ENCODE measurements at places on chromosomes 12 and 14. TPM values are rescaled to one million over a fixed set of nuclear protein-coding genes. Genes with fewer than 3 reads are reported as not detected.
A peak's percentile ranks its signal among the peaks of the same experiment; 100 is the strongest.

DNA sequence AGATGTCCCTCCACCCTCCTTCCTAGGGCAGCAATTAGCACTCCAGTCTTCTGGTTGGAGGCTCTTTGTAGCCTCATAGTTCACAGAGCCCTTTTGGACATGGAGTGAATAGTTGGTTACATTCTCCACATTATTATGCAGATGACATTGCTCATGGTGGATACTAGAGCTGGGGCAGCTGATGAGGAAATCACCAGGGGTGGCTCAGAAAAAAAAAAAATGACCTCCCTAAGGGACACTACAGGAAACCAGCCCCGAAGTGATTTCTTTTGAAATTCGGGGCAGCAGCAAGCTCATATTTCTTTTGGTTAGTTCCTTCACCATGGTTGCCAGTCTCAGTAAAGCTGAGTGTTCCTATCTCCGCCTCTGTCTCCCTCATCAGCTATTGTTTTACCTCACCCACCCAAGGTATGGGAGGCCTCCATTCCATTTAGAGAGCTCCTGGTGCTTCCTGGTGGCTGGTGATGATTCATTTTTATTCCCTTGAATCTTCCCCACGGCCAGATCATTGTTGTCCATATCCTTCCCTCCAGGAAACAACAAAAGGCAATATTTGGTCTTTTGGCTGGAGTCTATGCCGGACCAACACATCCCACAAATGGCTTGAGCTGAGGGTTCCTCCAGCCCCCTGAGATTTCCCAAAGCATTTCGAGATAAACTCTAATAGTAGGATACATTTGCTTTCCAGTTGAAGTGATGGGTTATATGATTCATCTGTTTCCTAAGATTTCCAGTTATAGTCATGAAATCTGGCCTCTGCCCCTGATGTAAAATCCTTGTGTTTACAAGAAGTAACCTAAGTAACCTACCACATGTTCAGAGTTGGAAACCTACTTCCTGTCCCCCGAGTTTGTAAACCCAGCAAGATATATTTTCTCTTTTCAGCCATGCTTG lies 56.2 kb upstream of the NID2 start:
- DNase-seq: no peak

The SLC10A1 gene
- total RNA-seq: not detected

The TTC6 gene
- 0.53 TPM for total RNA-seq

DNA sequence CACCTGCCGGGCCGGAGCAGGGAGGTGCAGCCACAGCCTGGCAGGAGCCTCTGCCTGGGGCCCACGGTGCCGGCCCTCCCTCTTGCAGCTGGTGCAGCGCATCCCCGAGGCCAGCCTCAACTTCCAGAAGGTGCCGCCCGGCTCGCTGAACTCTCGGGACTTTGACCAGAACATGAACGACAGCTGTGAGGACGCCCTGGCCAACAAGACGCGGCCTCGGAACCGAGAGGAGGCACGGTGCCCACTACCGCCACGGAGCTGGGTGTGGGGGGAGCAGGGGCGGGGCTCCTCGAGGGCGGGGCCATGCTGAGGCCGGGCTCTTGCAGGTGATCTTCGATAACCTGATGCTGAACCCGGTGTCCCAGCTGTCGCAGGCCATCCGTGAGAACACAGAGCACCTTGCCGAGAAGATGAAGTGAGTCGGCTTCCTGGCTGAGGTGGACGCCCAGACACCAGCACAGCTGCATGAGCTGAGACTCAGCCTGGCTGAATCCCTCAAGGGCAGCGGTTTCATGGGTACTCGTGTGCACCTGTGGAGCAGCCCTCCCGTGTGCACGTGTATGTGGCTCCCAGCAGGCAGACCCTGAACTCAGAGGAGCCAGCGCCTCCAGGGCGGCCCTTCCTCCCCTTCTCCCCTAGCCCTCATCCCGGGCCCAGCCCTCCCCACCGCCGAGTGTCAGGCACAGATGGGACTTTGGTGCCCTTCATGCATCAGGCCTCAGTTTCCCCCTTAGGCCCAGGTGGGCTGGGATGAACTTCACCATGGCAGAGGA lies 28.6 kb downstream of the CEP170B start:
- no peak for DNase-seq

DNA sequence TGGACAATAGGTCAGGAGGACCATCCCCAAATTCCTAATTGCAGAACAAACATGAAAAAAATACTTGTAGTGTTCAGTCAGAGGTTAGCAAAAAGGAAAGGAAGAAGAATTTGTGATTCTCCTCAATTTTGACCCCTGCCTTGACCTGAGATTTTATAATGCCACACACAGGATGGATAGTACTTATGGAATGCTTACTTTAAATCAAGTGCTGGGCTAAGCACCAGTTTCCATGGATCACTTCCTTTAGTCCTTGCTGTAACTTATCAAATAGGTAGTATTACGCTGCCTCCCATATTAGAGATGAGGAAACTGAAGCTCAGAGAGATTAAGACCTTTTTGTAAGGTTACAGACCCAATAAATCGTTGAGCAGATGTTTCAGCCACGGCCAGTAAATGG lies 81.2 kb upstream of the OVCH1 start:
- no peak for DNase-seq

The MMP19 gene
- total RNA-seq: 4.2 TPM

The PLEKHG7 gene
- total RNA-seq: not detected

DNA sequence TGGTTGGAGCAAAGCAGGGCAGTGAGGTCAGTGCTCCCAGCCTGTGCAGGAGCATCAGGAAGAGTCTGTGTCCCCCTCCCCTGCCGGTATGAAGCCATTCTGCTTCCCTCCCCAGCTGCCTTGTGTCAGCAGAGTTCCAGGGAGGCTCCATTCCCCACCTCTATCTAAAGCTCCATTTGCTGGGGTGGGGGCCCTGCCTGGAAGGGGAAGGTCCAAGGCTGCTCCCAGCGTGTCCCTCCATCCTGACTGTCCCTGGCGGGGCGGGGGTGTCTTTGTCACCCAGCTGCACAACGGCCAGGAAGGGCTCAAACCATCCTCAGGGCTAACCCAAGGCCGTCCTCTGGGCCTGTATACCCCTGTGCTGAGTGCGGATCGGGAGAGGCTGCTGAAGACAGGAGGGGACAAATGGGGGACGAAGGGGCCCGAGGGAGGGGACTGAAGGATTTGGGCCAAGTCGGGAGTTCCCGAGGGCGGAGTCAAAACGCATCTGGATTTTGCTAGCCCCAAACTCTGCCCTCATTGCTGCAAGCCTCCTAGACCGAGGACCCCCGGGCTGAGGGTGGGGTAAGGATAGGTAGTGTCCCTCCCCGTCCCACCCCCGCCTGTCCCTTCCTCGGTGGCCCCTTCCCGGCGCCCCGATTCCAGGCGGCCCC lies 748 bp upstream of the ACVRL1 start:
- DNase-seq: peak; percentile 90

GRCh38 chr14:95480887-95481226 lies 35.6 kb downstream of the SYNE3 start:
- no peak for DNase-seq

DNA sequence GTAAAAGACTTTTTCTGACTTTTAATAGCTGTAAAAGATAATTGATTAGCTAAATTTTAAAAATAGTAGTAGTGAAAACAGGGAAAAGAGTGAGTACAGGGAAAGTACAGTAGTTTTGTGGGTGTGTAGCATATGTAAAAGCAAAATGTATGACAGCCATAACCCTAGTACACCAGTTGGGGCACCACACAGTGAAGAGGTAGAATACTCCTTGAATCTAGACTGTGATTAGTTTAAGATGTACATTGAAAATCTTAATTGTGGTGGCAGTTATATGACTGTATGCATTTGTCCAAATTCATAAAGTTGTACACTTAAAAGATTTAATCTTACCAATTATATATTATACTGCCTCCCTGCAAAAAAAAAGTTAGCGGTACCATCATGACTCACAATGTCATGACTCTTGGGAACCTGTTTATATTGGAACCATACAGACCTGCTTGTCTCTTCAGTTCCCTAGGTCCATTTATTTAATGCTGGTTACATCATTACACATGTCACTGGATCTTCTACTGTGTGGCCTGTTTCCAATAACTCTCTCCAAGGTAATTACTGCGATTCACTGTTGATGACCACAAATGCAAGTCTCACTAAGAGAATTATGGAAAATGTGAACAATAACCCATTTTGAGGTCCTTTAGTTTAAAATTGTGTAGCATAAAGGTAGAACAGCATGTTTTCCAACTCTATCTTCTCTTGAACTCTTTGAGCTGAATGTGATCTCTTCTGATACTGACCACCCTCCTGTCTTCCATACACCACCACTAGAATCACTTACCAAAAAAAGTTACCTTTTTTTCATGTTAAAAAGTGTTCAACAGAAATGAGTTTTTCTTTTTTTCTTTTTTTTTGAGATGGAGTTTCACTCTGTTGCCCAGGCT lies 264.2 kb upstream of the AMIGO2 start:
- DNase-seq: no peak

- DNase-seq: no peak
Measured at GRCh38 chr12:55838361-55838760, 4.4 kb downstream of the MMP19 start.

DNA sequence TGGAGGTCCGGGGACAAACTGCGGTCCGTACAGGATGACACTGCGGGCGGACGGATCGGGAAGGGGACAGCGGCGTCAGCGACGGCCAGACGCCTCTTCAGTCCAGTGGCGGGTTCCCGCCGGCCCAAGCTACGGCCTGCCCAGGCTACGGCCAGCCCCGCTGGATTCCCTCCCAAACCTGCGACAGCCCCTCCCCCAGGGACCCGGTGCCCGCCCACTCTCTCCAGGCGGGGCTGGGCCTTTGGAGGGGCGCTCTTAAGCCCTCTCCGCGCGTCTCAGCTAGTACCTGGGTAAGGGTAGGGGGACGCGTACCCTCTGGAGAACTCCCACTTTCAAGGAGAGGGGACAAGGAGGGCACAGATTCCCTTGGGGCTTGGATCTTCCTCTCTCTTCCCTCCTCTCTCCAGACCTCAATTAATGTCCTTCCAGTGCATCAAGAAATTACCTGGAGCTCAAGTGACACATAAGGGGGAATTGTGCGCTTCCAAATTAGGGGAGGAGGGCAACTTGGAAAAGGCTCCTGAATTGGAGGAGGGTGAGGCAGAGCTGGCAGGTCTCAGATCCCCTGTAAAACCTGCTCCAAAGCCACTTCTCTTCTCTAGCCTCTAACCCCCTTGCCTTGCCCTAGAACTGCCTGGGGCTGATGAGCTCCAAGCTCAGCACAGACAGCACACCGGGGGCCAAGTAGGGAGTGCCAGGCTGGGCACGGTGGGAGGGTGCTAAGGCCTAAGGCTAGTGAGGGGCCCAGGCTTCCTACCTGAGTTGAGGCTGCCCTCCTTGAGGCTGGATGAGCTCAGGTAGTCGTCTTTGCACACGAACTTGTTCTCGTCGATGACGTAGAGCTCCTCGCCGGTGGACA lies 3.1 kb downstream of the LHX5 start:
- no peak for DNase-seq

The ESRRB gene
- 1.1 TPM for total RNA-seq

- no peak for DNase-seq
Measured at GRCh38 chr12:84150201-84150600, 762.4 kb downstream of the SLC6A15 start.

DNA sequence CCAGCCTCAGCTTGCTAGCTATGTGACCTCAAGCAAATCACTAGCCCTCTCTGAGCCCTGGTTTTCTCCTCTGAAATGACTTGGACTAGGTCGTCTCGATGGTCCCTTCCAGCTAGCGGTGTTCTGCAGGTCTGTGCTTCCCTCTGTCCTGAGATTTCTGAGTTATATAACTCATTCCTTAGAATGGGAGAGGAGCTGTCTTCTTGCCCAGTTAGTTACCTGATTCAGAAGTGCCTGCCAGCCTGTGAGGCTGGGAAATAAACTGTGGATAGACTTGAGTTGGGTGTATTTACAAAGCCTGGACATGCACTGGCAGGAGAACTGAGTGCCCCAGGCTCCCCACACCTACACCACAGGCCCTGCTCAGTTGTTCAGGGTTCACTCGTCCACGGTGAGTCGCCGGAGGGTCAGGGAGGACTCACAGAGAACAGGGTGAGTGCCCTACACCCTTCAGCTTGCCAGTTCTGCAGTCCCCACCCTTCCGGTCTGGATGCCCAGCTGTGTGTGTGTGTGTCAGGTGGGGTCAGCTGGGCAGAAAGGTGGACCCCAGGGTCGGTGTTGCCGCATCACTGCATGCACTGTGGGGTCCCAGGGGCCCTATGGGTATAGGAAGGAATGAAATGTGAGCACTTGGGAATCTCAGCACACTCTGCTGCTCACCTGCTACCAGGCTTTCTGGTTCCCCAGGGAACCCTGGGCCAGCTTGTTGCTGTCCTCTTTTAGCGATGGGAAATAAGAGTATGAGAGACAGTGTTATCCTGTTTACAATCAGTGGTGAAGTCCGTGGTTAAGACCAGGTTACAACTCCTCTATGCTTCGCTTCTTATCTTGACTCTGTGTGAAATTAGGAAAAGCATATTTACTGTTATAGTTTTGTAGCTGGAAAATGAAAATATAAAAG lies 348.2 kb downstream of the DPF3 start:
- DNase-seq: no peak

DNA sequence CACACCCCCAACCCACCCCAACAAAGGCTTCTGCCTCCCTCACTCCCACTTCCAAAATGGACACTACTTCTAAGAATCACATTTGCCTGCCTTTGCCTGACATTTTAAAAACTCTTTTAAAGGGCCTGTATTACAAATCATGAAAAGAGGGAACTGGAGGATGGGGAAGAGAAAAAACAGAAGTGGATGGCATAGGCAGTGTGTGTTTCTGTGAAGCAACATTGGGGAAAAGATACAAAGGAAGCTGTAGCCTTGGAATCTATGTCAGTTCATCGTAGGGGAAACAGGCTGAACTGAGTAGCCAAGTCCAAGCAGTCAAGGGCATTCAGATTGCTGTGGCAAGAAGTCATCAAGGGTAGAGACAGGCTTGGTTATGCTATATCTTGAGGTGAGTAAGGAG lies 273.9 kb downstream of the BTG1 start:
- no peak for DNase-seq

DNA sequence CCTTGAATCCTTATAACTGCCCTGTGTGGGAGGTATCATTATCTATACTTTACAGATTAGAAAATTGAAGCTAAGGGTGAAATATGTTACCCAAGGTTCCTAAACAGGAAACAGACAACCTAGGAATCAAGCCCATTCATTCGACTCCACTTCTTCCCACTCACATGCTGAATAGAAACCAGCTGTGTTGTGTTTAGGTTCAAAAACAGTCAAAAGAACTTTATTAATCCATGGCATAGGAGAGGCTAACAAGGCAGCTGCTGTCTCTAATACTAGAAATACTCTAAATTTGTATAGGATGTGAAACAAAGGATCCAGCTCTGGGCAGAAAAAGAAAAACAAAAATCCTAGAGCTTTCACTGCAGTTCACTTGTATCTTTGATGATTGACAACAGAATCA lies 9.9 kb downstream of the AMDHD1 start:
- DNase-seq: no peak

The PRB2 gene
- total RNA-seq: 0.39 TPM
